ENCODE measurements at places on chromosomes 2 and 18.

DNA sequence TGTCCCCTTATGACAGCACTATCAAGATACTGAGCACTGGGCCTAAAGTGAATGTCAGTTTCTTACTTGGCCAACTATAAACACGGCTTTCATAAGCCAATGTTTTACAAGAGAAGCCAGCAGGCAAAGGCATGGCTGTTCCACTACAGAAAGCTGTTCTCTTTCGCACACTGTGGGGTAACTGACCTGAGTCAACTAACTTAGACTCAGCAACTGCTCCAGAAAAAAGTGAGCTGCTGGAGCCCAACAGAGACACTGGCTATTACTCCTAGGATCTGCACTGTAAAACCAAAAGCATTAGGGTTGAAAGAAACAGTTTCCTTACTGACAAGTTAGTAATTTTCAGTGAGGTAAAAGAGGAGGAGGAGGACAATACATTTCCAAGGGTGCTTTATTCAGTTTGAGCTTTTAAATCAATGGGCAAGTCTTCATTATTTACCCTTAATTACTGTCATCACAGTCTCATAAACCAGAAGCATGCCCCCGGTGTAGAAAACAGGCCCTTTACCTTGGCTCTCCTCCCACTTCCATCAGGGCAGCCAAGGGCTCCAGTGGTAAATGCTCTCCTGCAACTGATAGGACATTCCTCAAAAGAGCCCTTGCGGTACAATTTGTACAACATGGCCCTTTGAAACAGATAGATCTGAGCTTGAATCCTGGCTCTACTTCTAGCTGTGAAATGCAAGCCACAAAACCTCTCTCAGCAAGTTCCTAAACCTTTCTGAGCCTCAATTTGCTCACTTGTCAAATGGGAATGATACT lies 275.7 kb downstream of the PDE11A start:
- DNase-seq = no peak

DNA sequence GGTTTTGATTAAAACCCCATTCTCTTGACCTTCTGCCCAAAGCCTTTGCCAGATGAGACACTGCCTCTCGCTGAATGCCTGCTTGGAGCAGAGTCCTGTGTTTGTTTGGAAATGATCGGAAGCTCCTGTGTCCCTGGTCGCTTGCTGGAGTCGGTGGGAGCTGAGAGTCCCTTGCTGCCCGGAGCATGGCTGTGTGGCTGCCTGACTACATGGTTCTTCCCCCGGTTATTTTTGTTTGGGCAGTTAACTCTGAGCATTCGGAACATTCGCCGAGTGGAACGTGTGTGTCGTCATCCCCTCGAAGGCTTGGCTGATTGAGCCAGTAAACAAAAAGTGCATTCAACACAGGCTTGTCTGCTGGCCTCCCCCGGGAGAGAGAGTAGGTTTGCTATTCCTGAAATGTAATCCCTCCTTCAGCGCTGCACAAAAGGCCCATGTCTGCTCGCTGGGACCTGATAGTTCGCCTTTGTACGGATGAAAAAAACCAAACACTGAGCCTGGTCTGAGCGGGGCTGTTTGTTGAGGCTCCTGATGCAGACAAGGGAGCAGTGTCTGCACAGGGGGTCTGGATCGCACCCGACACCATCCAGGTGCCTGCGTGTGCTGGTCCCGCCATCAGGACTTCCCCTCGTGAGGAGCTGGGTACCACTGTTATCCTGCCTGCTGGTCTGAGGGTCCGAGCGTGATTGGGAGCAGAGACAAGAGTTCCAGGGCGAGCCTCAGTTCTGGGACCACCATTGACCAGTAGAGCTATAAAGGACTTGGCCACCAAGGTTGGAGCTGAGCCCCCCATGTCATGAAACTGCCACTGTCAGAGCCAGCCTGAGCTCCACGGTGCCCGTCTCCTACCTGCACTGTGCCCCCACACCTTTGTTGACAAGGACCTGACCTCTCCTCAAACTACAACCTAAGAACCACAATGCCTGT lies 83.8 kb downstream of the AGAP1 start:
- peak; percentile 33 for DNase-seq

GRCh38 chr2:201574766-201575165 lies 68.5 kb downstream of the TMEM237 start:
- no peak for DNase-seq

DNA sequence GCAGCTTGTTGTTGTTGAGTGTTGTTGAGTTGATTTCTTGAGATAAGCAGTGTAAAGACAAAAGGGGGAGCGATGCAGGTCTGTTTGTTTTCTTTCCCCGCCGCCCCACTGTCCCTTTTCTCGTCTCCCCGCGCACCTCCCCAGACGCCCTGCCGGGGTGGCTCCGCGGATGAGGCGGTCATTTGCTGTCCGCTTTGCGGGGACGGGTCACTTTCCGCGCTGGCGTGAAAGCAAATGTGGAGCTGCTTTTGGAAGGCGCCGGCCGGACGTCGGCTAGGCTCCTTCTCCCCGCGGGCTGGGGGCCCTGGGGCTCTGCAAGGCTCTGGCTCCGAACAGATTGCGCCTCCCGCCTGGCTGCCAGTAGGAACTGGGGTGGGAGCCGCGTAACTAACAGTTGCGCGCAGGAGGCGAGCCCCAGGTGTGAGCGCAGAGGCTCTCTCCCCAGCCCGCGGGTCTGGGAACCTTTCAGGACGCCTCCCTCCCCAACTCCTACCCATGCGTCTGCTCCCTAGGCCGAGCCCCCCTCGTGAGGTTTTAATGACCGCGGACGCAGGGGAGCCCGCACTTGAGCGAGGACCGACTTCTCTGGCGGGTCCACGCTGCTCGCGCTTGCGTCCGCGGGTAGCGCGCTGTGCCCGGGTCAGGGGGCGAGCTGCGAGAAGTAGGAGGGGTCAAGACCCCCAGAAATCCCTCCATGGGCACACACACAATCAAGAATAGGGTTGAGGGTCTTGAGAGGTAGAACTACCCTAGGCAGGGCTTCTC lies 146.6 kb downstream of the MEIS1 start:
- DNase-seq = no peak

- no peak for DNase-seq
Measured at GRCh38 chr2:137007938-137008337, 242.6 kb downstream of the THSD7B start.

DNA sequence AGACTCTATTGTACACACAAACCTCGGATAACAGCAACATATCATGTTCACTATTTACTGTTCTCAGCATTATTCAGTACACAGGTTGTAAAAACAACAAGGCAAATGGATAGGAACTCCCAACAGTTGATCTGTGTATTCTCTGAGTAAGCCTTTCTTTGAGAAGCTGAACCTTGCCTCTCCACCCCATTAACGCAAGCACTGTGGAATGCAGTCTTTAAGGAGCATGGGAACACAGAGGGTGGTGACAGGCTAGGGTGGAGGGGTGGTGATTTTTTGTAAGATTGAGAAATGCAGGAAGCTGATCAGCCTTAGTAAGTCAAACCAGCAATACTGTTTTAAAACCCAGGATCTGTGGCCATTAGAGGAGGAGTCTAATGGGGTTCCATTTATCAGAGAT lies 19.6 kb upstream of the SERPINB11 start:
- no peak for DNase-seq

DNA sequence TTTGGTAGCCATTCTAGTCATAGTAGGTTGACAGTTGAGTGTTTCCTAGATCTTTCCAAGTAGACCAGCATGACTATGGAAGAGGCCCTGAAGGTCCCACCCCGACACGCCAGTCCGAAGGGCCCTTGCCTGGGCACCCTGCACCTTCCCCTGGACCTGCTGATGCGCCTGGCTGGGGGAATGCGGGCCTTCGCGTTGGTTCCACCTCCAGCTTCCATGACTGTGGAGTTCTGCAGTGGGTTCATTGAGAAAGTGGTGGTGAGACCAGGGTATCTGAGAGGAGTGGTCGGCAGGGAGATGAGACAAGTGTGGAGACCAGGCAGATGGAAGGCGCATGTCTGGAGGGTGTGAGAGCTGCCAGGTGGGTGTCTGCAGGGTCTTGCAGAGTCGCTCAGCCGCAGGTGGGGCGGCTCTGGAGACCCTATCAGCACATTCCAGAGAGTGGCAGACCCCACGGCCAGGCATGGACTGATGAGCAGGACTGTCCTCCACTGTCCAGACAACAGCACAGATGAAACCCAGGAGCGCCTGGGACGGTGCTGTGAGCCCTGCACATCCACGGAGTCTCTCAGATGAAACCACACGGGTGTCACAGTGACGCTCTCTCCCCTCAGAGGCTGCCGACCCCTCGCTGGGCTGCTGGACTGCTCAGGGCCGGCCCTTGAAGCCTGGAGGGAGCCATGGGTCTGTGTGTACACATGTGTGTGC lies 182.5 kb upstream of the HDAC4 start:
- DNase-seq = no peak

GRCh38 chr2:39497082-39497801 lies 60.2 kb upstream of the MAP4K3 start:
- DNase-seq = peak; percentile 43

DNA sequence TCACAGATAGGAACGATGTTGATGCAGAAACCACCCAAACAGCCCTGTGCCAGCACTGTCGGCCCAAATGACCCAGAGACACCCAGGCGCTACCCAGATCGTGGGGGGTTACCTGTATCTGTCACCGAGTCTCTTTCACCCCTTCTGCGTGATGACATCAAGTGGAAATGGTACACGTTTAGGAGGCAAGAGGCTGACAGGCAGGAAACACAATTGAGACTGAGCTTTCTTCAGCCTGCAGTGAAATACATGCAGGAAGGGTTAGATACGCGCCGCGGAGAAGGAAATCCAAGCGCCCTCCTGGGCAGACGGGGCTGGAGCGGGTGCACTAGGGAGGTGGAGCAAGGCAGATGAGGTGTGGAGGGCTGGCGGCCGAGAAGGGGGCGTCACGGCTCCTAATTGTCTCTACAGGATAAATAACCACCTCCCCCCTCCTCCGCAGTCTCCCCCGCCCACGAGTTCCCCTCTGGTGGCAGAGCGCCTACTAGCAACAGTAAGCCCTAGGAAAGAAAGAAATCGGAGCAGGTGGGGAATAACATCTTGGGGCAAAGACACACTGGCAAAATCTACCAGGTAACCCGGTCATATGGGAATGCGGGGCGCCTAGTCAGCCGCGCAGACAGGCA lies at the start of gene RNF152:
Gene RNF152 (minus strand): TSS at position 325 of the 626 bp plus-strand sequence. CDS start 76,544 bp downstream, outside the sequence.
- DNase-seq = peak; percentile 33

GRCh38 chr2:59851836-59852475 lies 701.5 kb downstream of the BCL11A start:
- no peak for DNase-seq

- DNase-seq = no peak
Measured at GRCh38 chr18:45379903-45380302, 235.4 kb upstream of the SLC14A2 start.

- DNase-seq = no peak
Measured at GRCh38 chr2:228767196-228767595, 503.9 kb downstream of the PID1 start.

DNA sequence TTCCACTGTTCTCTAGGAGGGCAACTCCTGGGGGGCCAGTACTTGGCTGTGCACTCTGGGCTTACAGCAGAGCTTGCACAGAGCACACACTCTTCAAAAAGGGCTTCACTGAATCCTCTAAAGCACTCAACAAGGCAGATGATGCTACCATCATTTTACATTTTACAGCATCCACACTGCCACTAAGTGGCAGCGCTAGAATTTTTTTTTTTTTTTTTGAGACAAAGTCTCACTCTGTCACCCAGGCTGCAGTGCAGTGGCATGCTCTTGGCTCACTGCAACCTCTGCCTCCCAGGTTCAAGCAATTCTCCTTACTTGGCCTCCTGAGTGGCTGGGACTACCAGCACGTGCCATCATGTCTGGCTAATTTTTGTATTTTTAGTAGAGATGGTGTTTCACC lies 8.6 kb downstream of the AMMECR1L start:
- DNase-seq = no peak

DNA sequence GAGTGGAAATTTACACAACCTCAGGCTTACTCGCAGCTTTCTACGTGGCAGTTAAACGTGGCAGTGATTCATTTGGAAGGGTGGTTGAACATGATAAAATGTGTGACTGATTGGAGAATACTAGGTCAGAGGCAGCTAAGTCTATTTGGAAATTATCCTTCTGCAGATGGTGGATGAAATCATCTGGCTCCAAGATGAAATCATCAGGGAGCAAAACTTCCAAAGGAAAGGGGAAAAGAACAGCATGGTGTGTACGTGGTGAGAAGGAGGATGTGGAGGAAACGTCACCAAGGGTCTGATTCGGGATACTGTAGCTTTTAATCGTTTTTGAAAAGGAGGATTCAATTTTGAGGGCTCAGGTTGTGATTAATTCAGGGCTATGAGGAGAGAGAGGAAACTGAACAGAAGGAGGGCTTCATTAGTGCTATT lies 47.9 kb downstream of the COL3A1 start:
- peak; percentile 36 for DNase-seq

GRCh38 chr2:240644171-240644651 lies 18.9 kb downstream of the GPR35 start:
- DNase-seq = no peak

DNA sequence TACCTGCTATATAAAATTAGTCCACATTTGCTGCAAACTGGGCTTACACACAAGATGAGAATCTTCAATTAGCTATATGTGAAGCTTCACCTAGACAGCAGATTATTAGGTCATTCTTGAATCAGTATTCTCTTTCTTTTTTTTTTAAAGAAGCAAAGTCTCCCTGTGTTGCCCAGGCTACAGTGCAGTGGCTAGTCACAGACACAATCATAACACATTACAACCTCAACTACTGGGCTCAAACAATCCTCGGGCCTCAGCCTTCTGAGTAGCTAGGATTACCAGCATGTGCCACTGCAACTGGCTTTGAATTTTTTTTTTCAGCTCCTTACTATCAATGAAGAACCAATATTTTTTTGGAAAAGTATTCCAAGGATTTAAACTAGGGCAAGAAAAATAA lies 30.5 kb downstream of the OLA1 start:
- no peak for DNase-seq

DNA sequence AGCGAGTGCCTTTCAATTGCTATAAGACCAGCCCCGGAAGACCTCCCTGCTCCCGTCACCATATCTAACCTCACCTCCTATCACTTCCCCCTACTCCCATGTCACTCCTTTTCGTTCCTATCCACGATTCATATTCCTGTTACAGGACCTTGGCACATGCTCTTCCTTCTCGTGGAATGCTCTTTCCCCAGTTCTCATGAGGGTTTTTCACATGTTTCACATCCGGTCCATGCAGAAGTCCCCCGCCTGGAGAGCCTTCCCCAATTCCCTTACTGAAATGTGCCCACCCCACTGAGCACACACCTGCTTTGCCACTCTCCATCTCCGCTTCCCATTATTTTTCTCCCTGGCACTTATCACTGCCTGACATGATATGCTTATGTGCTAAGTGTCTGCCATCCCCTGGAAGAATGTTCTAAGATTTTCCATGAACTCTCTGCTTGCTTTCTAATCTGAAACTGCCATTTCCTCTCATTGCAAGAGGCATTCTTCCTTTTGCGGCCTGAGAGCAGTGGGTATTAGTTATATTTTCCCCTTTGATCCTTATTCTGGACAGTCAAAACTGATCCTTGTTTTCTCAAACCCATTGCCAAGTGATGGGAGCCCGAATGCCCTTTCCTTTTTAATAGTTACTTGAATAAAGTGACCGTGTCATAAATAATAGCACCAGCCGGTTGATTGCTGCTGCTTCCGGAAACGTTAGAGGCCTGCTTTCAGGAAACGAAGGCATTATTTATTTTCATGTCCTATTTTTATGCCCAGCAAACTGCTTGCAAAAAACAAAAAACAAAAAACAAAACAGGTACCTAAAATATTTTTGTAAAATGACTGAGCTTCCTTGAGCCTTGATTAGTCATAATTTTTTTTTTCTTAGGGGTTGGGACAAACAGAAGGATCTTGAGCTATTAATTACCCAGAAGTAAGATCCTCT lies 127.9 kb downstream of the ZNF532 start:
- DNase-seq = no peak
